ENCODE measurements at places on chromosomes 3 and 15.

- DNase-seq, result no peak
These were observed 52.7 kb downstream of the MYLK start for GRCh38 chr3:123831420-123831819.

DNA sequence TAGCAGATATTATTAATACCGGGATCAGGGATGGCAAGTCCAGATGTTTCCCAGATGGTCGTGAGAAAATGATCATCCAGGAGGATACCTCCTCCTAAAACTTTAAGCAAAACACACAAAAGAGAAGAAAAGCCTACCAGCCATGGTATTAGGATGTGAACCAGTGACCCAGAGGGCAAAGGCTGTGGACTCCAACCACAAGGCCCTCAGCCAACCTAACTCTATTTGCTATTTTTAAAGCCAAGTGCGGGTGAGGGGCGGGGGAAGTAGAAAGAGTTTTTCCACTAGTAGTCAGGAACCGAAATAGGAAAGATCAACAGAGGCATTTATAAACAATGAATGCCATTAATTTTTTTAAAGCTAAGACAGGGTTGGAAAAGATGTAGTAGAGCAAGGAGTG lies 77.4 kb downstream of the STAC start:
- peak; percentile 70 for DNase-seq

- no peak for DNase-seq
These were observed 29.0 kb downstream of the ABHD6 start for GRCh38 chr3:58266577-58266976.

DNA sequence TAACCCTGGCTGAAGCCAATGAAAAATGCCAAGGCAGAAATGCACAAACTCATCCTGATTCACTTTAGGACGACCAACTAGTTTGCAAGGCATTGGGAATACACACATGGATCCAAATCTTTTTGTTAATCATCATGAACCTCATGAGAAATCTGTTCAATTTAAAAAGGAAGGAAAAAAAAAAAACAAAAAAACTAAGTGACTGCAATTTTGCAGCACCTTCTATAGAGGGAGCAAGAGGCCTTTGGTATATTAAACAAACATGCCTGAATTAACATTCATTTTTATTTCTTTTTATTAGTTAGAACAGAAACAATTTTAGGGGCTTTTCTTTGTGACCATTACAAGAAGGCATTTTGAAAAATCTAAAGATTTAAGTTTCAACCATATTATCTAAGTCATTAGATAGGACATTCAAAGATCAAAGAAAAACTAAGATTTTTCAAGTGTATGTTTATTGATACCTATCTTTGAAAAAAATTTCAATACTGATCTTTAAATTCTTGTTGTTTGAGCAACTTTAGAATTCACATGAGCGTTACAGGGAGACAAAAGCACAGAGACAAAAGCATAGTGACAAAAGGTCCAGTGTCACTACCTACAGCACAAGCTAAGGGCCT lies 182.4 kb downstream of the CBLB start:
- peak; percentile 35 for DNase-seq

GRCh38 chr15:50641318-50641717 lies 45.3 kb downstream of the TRPM7 start:
- DNase-seq, result no peak

- peak; percentile 63 for DNase-seq
These were observed 44.7 kb downstream of the GTPBP8 start for GRCh38 chr3:113035387-113035982.

DNA sequence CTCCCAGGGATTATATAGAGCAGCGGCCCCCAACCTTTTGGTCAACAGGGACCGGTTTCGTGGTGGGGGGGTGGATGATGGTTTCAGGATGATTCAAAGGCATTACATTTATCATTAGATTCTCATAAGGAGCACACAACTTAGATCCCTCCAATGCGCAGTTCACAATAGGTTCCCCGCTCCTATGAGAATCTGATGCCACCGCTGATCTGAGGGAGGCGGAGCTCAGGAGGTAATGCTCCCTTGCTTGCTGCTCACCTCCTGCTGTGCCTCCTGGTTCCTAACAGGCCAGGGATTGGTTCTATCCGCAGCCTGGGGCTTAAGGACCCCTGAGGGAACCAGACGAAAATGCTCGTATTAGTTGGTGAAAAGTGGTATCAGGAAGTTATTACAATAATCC lies 1.3 kb upstream of the HACD2 start:
- DNase-seq, result peak; percentile 65

DNA sequence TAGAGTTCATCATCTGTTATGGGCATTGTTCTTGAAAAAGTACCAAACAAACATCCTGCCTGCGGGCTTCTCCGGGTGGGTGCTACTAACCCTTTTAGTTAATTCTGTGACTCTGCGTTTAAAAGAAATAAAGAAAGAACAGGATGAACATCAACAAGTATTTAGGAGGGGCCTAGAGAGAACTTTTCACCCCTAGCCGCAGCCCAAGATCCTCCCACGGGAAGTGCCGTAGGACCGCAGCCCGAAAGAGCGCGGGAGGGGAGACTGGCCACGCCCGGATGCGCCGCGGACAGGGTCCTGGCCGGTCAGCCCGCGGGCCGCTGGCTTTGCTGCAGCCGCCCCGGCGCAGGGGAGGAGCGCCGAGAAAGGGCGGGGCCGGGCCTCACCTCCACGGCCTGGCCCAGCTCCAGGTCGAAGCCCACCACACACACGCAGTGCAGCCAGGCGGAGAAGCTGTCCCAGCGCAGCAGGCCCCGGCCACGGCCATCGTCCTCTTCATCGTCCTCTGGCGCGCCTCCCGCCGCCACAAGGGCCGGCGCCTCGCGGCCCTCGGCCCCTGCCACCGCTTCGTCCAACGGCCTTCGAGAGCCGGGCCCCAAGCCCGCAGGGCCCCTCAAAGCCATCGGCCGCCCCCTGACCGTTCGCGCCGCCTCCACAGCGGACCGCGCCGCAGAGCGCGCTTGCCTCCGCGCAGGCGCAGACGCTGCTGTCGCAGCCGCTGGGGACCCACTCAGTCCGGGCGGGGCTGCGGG lies at the start of gene DENND6A:
TSS of gene DENND6A (minus strand) at position 682 of the 752 bp plus-strand sequence. CDS start at position 623, 59 bp downstream.
- peak; percentile 93 for DNase-seq

GRCh38 chr3:117137065-117137464 lies 427.5 kb downstream of the TUSC7 start:
- DNase-seq, result no peak

DNA sequence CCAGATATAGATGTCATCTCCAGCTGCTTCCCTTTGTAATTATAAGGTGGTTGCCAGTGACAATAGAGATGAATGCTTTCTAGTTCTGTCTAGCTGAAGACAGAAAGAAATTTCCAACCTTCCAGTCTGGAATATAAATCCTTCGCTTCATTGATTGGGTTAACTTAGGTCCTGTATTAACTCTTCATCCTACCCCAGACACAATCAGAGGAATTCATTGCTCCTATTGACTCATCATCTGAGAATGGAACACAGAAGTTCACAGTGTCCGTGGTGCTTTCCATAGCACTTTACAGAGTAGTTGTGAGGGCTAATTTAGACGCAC lies 241.4 kb downstream of the NFKBIZ start:
- peak; percentile 91 for DNase-seq

All from EH (cell line).